Hematopoietic multipotent progenitor cell (in vitro differentiated cells): ENCODE measurements at places on chromosomes 2 and 18. TPM values are rescaled to one million over a fixed set of nuclear protein-coding genes. Genes with fewer than 3 reads are reported as not detected.

CDKL4 gene
- under 0.01 TPM for total RNA-seq

CYRIA gene
- 4.0 TPM for total RNA-seq

PRSS56 gene
- not detected for total RNA-seq

HOXD4 gene
- not detected for total RNA-seq

LRATD1 gene
- total RNA-seq = under 0.01 TPM

SLC11A1 gene
- total RNA-seq = 3.8 TPM

C2orf78 gene
- total RNA-seq = not detected

POTEE gene
- total RNA-seq = under 0.01 TPM

TUBB8B gene
- total RNA-seq = not detected

- no peak for DNase-seq
Observed at GRCh38 chr2:168156661-168157060, 90.7 kb downstream of the STK39 start.

- DNase-seq = no peak
Observed at GRCh38 chr2:8403876-8404275, 278.0 kb upstream of the ID2 start.

DNA sequence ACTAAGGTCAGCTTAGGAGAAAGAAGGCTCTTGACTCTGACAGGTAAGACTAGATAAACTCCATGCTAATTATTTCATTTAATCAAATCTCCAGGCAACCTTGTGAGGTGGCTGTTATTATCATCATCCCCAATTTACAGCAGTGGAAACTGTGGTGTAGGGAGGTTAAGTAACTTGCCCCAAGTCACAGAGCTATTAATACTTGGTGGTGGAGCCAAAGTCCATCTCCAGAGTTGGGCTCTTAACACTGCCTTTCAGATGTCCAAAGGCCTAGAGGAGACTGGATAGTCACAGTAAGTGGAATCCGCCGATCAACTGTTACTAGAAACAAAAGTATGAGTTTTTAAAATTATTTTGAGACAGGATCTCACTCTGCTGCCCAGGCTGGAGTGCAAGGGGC is 46.6 kb upstream of the SP3 start:
- no peak for DNase-seq

DNA sequence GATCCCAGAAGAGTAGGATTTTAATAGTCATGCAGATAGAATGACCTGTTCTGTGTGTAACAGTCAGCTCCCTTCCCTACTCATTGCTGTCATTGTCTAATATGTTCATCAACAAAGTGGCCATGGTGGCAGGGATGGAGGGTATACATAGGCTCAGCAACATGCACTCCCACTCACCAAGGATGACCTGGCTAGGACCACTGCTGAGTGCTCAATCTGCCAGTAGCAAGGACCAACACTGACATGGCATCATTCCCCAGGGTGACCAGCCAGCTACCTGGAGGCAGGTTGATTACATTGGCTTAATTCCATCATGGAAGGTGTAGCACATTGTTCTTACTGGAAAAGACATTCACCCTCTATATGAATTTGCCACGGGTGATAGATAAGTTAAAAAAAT is 401.7 kb upstream of the CELF4 start:
- DNase-seq = no peak

GRCh38 chr2:201205515-201205849 is 22.5 kb downstream of the CASP10 start:
- DNase-seq = no peak

- DNase-seq = no peak
Observed at GRCh38 chr2:207720517-207721187, 9.2 kb downstream of the CCNYL1 start.

- DNase-seq = no peak
Observed at GRCh38 chr2:160425434-160426151, 68.0 kb downstream of the RBMS1 start.

DNA sequence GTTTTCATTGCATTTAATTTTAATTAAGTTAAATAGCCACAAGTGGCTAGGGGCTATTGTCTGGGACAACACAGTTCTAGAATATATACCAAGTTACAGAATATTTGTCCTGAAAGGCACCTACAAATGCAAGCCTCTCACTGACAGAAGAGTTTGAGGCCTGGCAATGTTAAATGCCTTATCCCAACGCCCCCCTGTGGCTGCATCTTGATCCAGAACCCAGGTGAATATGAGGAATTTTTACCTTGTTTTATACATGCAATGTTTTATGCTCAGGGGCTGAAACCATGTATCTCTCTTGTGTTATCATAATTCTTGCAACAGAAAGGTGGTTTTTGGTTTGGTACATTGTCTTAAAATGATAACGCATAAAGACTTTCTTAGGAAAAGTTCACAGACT is 71.8 kb upstream of the SEC11C start:
- DNase-seq = peak; percentile 24

DNA sequence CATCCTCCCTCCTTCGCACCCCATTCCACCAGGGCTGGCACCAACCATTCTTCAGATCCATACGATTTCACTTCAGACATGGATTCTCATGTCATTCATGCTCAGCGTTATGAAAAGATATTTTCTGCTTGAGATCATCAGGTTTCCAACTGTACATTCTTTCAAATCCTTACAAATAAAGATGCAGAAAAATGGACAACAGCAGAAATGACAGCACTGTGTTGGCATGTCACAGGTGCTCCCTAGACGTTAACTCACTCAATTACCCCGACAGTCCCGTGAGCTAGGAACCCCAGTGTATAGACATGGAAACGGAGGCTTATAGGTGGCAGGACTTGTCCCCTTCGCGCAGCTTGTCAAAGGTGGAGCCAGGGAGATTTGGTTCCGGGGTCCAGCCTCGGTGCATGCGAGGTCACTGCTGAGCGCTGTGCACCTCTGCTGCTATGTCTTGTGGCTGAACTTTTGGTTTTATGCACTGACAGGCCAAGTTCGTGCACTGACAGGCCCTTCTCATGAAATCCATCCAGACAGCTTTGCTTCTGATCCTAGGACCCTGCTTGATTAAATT is 17.7 kb downstream of the FHL2 start:
- DNase-seq = no peak

DNA sequence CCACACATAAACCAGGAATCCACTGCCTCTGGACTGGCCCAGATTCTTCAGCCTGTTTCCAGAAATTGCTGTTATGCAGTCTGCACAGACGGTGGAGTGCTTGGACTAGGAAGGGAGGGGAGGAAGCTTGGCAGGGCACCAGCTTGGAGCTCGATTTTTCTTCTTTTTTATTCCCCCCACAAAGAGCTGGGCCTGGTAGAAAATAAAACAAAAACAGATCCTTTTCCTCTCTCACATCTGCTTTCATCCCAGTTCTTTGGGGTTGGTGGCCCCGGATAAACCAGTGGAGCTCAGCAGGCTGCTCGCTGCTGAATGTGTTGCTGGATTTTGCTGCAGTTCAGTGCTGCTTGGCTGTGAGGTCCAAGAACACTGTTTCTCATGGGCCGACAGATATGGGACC is 16.0 kb downstream of the LRRTM1 start:
- no peak for DNase-seq

- DNase-seq = no peak
Observed at GRCh38 chr18:63909870-63910269, 2.1 kb downstream of the SERPINB10 start.

- no peak for DNase-seq
Observed at GRCh38 chr2:160322320-160322719, 122.2 kb upstream of the ITGB6 start.

- DNase-seq = no peak
Observed at GRCh38 chr2:143209570-143210445, 80.6 kb downstream of the ARHGAP15 start.

DNA sequence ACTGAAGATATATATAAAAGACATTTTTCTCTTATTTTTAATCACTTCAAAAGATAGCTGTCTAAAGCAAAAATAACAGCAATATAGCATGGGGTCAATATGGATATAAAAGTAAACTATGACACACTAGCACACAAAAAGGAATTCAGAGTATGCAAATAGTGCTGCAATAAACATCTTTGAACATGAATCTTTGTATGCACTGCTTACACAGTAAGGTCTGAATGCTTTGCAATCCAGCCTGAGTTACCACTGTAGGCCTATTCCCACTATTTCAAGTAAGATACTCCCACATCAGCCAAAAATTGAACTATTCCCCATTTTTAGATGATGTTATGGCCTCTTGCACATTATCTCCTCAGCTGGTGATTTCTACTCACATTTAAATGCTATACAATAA is 27.4 kb upstream of the ERCC3 start:
- DNase-seq = no peak

DNA sequence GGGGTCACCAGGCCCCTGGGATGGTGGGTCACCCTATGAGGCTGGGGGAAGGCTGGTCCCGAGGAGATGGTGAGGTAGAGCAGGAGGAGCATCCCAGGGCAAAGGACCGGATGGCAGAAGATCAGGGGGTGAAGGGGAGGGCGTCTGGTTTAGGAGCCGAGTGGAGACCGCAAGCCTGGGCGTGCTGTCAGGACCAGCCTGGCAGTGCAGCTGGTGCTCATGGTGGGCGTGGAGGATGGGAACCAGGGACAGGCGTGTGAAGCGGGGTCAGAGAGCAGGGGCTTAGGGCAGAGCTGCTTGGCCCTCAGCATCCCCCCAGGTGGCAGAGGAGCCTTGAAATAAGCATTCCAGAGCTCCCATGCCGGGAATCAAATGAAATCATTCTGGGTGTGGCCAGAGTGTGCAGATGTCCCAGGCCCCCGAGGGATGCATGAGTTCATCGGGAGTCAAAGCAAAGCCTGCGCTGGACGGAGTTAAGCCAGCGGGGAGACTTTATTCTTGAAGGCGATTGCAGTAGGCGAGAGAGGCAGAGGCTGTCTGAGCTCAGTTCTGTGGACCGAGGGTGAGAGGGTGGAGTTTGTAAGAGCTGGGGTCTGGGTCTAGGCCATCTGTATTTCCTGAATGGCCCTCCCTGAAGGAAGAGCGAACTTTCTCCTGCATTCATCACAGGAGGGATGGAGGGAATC is 33.1 kb upstream of the MBP start:
- no peak for DNase-seq

- DNase-seq = no peak
Observed at GRCh38 chr2:190968522-190968921, 45.4 kb downstream of the STAT1 start.

DNA sequence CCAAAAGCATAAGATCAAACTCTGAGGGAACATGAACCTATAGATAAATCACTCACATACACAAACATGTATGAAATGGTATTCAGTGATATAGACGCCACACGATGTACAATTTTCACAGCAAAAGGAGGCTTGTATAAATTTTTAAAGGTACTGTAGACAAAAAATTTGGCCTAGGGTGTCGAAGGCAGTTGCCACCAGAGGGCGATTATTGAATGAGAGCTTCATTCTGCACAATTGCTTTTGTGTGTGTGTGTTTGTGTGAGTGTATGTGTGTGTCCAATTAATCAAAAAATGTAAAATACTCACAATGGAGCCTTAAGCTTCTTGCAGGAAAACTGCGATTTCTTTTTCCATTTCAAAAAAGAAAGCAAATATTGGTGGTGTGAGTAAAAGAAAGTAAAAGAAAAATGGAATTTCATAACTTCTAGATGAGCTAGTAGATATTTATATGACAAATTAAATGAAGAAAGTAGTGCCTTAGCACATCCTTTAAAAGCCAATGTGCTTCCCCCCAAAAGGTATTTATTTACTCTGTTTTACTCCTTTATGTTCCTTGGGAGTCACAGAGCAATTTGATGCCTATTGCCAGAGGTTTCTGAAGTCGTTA is 800.1 kb downstream of the SATB2 start:
- peak; percentile 1 for DNase-seq

DNA sequence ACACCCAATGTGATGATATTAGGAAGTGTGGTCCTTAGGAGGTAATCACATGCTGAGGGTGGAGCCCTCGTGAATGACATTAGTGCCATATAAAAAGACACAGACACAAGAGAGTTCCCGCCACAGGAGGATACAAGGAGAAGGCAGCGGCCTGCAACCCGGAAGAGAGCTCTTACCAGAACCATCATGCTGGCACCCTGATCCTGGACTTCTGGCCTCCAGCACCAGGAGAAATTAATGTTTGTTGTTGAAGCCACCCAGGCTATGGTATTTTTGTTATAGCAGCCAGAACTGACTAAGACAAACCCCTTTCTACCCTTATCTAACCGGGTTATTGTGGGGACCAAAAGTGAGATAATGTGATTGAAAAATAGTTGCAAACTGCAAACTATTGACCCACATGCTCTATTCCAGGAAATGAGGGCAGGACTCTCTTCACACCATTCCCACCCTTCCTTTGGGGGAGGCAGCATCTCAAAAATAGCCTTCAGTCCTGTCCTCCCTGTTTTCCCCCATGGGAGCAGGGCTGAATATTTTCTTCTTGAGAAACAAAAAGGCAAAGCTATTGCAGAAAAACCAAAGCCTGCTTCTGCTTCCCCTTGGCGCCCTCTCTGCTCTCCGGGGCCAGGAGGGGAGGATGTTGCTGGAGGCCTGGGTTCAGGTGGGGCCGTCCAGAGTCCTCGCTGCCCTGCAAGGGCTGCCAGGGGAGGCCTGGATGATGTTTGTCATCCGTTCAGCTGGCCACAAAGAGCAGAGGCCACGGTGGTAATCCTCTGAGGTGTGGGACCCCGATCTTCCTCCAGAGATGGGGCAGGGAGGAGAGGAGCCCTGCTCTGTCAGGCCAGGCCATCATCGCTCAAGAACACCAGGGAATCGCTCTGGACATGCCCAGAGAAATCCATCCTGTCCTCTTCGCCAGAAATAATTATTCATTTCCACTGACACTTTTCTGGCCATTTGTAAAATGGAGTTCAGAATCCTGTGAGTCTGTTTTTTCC is 73.8 kb upstream of the HAAO start:
- no peak for DNase-seq

DNA sequence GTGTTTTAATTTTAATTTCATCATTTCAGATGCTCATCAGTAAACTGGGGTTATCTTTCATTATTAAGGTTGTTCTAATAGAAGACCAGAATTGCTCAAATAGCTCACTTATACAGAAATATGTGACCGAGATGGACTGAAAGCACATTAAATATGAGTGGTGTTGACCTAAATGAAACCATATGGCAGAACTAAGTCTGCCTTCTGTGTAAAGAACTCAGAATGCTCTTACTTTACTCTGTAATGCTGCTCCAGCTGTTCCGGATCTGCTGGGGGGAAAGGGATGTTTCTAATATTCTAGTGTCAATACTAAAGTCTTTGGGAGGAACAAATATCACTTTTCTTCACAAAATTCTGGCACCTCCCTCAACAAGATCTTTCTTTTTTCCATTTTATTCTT is 131.0 kb downstream of the DPP4 start:
- DNase-seq = no peak
